GM12891 (cell line): ENCODE measurements at places on chromosomes 2 and 18.

DNA sequence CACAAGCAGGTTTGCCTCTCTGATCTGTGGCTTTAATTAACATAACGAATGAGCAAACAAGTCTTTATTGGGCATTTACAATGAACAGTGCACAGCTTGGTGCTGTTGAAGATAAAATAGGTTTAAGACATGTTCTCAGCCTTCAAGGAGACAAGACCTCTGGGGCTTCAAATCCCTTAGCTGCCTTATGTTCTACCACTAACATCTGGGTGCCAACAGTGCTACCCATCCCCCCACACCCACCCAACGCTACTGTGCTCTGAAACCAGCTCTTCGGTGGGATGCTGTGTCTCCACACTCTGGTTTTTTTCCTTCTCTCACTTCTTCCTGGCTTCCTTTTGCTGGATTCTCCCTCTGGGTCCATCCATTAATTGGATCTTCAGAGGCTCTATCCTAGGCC is 14.1 kb upstream of the B3GNT2 start:
- DNase-seq, result no peak

DNA sequence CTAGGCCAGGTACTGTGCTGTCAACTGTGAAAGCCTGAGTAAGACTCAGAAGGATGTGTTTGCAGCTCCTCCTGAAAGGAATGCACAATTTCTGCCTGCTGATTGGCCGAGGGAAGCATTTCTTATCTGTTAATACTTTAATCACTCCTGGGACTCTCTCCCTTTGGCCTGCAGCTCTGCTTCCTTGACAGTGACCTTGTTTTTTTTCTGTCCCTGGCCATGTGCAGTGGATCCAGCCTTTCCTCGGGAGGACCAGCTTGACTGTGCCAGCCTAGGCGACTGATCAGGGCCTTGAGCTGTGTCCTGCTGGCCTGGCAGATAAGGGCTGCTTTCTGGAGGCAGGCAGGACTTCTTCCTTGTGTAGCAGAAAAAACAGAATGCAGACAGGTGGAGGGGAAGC is 10.0 kb downstream of the RNF144A start:
- DNase-seq, result no peak

GRCh38 chr2:15195813-15196212 is 365.3 kb downstream of the NBAS start:
- no peak for DNase-seq

- no peak for DNase-seq
These were observed 94.4 kb downstream of the LBH start for GRCh38 chr2:30325600-30326328.

GRCh38 chr2:29068513-29068912 is 5.8 kb downstream of the PCARE start:
- DNase-seq, result no peak

DNA sequence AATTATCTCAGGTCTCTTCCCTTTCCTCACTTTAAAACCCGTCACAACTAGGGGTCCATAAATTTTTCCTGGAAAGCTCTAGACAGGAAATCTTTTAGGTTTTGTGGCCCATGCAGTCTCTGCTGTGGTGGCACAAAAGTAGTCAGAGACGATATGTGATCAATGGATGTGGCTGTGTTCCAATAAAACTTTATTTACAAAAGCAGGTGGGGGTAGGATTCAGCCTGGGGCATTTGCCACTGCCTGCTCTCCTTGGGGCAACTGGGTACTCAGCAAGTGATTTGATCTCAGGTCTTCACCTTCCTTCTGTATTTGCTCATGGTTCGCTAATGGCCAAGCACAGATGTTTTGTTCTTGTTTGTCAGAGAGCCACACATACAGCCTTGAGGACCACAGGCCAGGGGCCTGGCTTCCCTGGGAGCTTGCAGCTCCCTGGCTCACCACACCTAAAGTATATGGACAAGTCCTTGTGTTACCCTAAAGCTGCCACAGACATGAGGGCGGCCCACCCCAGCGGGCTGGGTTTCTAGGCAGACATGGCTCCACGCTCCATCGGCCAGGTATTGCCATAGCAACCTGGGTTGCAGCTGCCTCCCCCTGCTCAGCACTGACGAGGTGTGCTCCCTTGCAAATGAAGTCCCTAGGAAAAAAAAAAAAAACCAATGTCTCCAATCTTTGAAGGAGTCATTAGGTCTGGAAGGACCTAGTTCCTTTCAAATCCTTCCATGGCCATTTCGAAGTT is 89.7 kb upstream of the YWHAQ start:
- no peak for DNase-seq

GRCh38 chr2:213806125-213806726 is 522.0 kb downstream of the SPAG16 start:
- no peak for DNase-seq

GRCh38 chr2:187838690-187839089 is 284.5 kb upstream of the TFPI start:
- DNase-seq, result no peak

GRCh38 chr18:27763936-27764335 is 413.0 kb downstream of the CDH2 start:
- DNase-seq, result no peak

DNA sequence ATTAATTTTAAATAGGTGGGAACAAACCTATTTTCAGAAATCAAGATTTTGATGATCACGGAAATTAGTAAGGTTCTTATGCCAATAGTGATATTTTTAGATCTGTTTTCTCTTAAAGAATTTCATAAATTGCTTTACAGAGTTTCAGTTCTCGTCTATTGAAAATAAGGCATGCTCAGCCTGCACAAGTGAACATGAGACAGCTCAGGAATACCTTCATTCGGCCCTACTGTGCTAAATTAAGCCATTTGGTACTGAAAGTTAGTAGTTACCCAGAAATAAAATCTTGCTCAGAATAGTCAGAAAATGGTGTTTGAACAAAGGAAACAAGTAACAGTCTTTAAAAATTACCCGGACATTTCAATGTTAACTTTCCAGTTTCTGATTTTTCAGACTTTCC is 60.4 kb downstream of the DLGAP1 start:
- no peak for DNase-seq

DNA sequence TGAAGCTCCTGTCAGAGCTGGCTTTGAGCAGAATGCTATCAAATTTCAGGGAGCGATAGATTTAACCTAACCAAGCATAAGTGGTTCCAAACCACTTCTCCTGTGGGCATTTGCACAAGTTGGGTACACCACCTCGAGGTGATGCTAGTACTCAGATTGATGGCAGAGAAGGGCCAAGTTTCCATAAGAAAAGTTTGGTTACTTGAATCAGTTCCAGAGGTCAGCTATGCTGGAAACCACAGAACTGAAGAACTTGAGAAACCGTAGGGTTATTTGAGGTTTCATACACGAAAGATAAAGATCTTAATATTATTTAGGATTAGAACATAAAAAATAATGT is 238.2 kb upstream of the SOX11 start:
- no peak for DNase-seq

DNA sequence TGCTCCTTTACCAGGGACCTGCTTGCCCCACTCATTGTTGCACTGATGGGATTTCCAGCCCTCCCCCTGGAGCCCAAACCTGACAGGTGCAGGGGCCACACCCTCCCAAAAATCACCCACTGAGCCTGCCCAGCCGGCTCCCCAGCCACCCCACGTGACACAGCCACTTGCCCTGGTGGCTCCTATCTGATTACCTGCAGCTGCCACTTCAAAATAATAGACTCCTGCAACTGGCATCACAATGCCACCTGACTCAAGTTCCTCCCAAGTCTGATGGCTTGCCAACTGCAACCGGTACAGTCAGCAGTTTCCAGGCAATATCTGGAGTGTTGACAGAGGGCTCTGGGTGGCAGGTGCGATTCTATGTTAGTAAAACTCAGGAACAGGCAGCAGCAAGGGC is 66.2 kb downstream of the CRACDL start:
- no peak for DNase-seq

- DNase-seq, result no peak
These were observed 8.9 kb upstream of the PCBP1 start for GRCh38 chr2:70078384-70078783.

- DNase-seq, result no peak
These were observed 77.5 kb downstream of the MAP4K3 start for GRCh38 chr2:39359453-39360038.

DNA sequence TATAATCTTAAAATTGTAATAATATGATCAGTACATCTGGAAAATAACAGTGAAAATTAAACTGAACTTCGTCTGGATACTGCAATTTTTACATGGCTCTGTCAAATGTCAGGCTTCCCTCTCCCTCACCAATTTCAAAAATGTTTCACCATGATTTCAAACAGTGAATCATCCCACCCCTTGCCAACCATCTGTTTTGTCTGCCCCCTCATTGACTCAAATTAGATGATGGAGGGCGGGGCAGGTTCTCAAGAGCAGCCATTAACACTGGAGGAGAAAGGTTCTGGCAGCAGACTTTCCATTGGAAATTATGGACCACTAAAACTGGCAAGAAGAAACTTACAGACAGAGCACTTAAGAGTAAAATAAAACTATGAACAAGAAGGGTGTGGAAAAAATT is 1195.7 kb upstream of the ZEB2 start:
- DNase-seq, result no peak

- no peak for DNase-seq
These were observed 60.1 kb downstream of the GBX2 start for GRCh38 chr2:236107942-236108625.

DNA sequence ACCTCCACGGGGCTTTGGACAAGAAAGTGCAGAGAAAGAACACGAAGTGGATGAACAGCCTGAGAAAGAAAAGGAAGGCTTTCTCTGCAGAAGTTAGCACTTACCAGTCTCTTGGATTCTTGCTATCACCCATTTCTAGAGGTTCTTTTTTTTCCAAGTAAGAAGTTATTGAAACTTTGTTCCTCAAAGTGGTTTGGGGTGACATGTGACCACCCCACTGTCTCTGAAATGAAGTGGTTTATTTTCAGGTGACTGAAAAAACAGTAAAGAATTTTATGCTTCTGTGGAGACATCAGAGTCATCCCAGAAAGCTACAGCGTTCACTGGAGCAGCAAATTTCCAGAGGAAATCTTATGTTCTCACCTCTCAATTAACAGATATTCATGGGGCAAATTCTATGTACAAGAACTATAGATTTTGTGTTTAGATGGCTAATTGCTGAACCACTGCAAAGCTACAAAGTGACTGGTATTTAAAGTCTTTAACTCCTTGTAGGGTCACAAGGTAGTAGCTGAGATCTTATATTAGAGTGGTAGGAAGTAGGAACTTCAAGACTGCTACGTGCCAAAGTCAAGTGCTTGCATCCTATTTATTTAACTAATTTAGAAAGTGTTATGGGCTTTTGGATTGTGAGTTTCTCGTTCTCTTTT is 267.5 kb downstream of the TGIF1 start:
- no peak for DNase-seq

- no peak for DNase-seq
These were observed 4.1 kb upstream of the VSNL1 start for GRCh38 chr2:17536416-17536815.

DNA sequence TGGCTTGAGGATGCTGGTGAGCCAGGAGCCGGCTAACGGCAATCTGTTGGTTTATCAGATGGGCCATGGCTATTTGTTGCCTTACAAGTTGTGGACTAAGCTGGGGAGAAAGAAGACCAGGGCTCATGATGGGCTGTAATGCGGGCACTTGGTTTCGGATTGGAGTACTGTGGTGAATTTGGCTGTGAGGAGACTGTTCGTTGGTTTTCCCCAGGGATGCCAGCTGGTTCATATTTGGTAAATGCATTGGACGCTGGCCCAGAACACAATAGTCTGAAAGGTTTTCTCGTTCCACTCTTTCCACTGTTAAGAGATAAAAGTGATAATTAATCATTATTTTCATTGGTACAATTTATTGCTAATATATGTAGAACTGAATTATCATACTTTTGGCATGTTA is 108.9 kb downstream of the SATB2 start:
- DNase-seq, result no peak

DNA sequence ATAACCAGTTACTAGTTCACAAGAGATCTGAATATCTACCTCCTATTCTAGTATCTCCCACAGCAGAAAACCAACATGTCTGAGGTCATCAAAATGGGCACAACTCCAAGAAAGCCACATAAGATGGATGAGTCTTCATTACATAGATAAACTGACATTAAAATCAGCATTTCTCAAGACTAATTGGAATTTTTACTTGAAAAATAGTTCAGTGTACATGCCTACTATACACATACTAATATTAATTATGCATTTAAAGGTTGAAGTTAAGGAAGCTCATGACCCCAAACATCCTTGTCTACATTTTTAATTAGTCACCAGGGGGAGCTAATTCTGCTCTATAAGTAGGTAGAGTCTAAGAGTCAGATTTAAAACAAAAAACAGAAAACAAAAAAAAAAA is 41.9 kb downstream of the ZNF521 start:
- no peak for DNase-seq

GRCh38 chr18:55559739-55560138 is 28.3 kb downstream of the TCF4 start:
- no peak for DNase-seq

- DNase-seq, result no peak
These were observed 1561.5 kb upstream of the ZEB2 start for GRCh38 chr2:146081459-146081858.

DNA sequence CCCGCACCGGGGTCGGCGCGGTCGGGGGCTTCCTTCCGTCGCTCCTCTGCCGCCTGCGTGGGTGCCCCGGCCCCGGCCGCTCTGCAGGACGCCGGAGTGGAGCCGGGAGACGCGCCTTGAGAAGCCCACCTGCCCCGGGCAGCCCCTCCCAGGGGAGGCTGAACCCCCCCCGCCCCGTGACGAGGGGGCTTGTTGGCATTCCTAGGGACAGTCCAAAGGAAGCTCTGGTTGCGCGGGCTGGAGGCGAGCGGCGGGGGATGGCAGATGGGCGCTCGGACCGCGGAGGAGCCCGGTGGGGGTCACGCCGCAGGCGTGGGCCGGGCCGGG is 133.5 kb upstream of the MGAT5 start:
- DNase-seq, result no peak

DNA sequence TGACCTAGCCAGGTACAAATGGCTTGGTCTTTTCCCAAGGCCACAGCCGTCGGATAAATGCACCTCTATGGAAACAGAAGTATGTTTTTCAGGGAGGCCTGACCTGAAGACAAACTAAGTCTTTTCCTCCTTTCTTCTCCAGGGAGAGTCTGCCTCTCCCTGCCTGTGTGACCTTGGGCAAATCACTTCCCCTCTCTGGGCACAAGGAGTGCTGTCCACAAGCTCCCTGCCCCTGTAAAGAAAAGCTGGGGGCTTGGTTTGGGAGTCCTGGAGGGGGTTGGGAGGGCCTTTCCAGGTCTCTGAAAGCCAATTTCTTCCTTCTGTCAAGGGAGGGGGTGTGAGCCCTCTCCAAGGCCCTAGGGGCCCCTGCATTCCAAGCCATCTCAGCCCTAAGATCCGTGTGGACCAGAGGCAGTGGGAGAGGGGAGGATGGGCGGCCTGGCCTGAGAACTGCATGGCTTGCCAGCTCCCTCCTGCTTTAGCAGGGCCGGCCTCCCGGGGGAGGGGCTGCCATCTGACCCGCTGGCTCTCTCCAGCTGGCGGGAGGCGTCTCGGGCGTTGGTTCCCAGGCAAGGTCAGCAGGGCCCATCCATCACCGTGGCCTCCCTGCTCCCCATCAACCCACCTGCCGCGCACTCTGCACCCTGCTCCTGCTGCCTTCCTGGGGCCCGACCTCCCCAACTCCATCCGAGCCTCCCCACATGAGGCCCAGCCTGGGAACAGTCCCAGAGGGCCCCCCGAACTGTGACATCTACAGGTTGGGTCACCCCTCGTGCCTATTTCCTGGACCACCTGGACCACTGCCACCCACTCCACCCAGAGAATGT is 61.4 kb downstream of the SMAD7 start:
- DNase-seq, result no peak

GRCh38 chr2:190804182-190804795 is 76.3 kb upstream of the GLS start:
- DNase-seq, result no peak

GRCh38 chr2:17717666-17718065 is 35.9 kb downstream of the SMC6 start:
- no peak for DNase-seq
